ENCODE measurements at places on chromosomes 11 and 22.

GRCh38 chr11:76026281-76026680, 180.0 kb downstream of the WNT11 start:
- no peak for DNase-seq

GRCh38 chr11:116505298-116506262, 267.2 kb downstream of the BUD13 start:
- DNase-seq = no peak

- DNase-seq = no peak
These were observed 305.0 kb downstream of the BUD13 start for GRCh38 chr11:116467823-116468222.

DNA sequence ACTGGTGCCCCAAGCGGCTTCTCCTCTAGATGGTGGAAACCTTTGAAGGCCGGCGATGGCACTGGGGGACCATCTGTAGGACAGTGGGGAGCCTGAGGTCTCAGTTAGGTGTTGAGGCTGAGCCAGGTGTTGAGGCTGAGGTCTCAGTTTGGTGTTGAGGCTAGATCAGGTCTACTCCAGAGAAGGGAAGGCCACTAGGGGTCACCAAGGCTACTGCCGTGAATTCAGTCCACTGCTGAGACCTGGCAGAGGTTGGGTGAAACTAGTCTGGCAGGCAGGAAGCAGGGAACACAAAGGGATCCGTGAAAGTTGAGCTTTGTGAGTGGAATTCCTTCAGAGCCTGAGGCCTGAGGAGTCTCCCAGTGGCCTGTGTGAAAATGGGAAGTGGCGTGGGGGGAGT, 123.8 kb upstream of the FGF3 start:
- no peak for DNase-seq

GRCh38 chr11:13261591-13262061, 16.0 kb upstream of the BMAL1 start:
- no peak for DNase-seq

DNA sequence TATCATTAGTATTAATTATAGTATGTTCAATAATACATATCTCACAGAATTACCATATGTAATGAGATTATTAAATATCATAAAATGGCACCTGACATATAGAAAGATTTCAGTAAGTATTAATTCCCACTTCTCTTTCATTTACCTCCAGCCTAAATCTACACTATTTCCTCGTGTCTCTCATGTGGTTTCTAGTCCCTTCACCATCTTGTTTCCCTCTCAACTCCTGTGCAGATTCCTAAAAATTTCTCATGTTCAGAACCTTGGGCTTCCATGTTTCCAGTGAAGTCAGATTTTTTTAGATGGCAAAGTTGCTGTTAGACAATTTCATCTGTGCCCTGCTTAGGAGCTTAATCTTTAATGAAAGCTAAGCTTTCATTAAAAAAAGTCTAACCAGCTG, 14.1 kb upstream of the HBE1 start:
- DNase-seq = no peak

GRCh38 chr22:20551805-20552442, 44.5 kb downstream of the MED15 start:
- peak; percentile 62 for DNase-seq

DNA sequence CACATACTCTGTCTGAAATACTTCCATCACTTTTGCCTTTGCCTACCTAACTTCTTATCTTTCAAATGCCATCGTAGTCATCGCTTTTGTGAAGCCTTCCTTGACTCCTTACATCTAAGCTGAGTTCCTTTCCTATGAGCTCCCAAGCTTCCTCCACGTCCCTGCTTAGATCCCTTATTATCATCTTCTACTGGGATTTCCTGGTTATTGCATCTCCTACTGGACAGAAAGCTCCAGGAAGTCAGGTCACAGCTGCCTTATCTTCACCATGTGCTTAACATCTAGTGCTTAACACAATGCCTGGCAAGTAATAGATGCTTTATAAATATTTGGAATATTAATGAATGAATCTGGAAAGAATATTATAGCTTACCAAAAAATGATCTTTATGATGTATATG, 5.9 kb downstream of the YPEL4 start:
- DNase-seq = no peak

DNA sequence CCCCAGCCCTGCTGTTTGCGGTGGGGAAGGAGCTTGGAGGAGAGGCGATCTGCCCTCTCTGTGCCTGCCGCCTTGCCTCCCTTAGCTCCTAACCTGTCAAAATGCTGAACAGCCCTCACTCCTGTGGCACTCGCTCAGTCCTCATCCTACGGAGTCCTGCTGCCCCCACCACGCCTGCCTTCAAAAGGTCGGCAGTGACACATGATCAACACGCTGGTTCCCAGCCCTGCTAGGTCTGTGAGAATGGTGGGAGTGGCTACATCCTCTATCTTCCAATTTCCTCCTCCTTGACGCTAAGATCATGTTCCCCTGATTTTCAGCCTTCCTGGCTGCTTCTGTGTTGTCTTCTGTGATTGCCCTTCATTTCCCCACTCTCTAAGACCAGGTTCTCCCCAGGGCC, 120.2 kb upstream of the TBCEL start:
- no peak for DNase-seq

All from stimulated activated CD4-positive, alpha-beta T cell treated with anti-CD3 and anti-CD28 coated beads, Interleukin-15, amount 100 ng/mL, for 48 hours (primary cell).